ENCODE measurements at places on chromosomes 11 and 22.
A peak's percentile ranks its signal among the peaks of the same experiment; 100 is the strongest.

GRCh38 chr11:63683133-63683991, 2.1 kb downstream of the RTN3 start:
- DNase-seq = no peak

- peak; percentile 93 for DNase-seq
Observed at GRCh38 chr11:65945430-65945911, at the start of gene TSGA10IP. Gene TSGA10IP, plus strand, starts transcription at chr11:65945480. Its CDS starts 196 bp downstream, at chr11:65945676.

GRCh38 chr22:30880181-30880601, 88.4 kb downstream of the MORC2 start:
- DNase-seq = no peak

GRCh38 chr11:763073-763463, 14.2 kb downstream of the GATD1 start:
- peak; percentile 97 for DNase-seq

DNA sequence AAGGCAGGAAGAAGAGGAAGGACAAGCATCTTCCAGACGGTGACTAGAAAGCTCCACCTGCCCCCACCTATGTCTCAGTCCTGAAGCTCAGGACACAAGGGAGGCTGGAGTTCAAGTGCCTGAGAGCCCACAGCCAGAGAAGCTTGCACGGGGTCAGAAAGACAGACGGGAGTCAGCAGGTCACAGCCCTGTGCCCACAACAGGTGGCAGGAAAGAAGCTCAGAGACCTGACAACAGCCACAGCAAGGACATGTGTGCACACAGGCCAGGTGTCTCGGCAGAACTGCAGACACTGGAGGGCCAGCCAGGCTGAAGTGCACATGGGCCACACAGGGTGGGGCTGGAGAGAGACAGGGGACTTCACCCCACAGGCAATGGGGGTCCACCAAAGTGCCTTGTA, 37.2 kb upstream of the MOB2 start:
- no peak for DNase-seq

DNA sequence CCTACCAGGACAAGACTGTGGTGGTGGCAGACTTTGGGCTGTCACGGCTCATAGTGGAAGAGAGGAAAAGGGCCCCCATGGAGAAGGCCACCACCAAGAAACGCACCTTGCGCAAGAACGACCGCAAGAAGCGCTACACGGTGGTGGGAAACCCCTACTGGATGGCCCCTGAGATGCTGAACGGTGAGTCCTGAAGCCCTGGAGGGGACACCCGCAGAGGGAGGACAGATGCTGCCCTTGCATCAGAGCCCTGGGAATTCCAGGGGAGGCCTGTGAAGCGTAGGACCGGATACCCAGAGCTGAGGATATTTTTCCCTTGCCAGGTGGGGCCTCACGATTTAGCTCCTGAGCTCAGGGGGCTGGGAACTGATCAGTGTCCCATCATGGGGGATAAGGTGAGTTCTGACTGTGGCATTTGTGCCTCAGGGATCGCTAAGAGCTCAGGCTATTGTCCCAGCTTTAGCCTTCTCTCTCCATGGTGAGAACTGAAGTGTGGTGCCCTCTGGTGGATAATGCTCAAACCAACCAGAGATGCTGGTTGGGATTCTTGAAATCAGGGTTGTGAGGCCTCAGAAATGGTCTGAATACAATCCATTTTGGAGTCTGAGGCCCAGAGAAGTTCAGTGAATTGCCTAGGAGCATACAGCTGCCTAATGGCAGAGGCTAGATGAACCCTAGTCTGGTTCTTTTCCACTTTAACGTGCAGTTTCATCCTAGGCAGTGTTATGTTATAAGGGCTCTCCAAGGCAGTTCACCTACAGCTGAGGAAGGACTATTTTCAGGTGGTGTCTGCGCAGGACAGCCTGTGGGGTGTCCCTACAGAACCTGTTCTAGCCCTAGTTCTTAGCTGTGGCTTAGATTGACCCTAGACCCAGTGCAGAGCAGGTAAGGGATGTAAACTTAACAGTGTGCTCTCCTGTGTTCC, 19.5 kb downstream of the PIK3IP1 start:
- peak; percentile 81 for DNase-seq

GRCh38 chr11:74427384-74427886, 29.2 kb upstream of the PGM2L1 start:
- no peak for DNase-seq

DNA sequence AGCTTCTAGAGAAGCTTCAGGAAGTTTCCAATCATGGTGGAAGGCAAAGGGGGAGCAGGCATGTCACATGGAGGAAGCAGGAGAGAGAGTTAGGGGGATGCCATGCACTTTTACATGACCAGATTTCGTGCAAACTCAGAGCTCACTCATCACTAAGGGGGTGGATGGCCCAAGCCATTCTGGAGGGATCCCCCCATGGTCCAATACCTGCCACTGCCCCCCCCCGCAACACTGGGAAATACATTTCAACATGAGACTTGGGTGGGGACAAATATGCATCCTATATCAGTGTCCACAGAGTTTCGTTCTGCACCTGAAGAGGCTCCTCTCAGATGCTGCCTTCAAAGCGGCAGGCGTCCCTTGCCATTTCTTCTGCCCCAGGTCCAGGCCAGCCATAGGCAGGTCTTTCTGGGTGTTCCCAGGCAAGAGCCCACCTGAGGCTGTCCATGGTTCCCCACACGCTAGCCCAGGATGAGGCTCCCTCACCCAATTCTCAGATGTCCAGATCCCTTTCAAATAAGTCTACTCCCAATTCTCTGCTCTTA, 1344.3 kb downstream of the TBC1D22A start:
- DNase-seq = no peak

DNA sequence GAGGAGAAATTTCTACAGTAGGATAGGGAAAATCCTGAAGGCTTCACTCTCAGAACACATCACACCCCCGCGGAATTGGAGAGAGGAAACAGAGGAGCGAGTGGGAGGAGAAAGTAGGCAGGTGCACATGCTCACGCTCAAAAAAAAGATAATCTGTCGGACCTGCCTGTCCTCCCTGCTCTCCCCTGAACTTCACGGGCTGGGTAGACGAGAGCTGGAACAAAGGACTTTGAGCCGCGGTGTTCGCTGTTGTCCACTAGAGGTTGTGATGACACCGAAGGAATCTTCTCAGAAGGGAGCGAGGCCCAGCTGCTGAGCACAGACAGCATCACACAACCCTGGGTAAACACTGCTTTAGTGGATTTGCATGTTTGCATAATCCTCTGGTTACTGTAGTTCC, 5.0 kb downstream of the SEZ6L start:
- DNase-seq = peak; percentile 66

DNA sequence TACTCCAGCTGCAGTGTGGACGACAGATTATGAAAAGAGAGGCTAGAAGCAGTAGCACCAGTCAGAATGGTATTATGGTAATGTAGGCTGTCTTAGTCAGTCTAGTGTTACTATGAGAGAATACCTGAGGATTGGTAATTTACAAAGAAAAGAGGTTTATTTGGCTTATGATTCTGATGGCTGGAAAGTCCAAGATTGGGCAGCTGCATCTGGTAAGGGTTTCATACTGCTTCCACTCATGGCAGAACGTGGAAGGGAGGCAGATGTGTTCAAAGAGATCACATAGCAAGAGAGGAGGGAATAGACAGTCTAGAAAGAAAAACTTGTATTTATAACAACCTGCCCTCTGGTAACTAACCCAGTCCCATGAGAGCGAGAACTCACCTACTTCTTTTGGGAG, 77.3 kb upstream of the NAV2 start:
- no peak for DNase-seq

DNA sequence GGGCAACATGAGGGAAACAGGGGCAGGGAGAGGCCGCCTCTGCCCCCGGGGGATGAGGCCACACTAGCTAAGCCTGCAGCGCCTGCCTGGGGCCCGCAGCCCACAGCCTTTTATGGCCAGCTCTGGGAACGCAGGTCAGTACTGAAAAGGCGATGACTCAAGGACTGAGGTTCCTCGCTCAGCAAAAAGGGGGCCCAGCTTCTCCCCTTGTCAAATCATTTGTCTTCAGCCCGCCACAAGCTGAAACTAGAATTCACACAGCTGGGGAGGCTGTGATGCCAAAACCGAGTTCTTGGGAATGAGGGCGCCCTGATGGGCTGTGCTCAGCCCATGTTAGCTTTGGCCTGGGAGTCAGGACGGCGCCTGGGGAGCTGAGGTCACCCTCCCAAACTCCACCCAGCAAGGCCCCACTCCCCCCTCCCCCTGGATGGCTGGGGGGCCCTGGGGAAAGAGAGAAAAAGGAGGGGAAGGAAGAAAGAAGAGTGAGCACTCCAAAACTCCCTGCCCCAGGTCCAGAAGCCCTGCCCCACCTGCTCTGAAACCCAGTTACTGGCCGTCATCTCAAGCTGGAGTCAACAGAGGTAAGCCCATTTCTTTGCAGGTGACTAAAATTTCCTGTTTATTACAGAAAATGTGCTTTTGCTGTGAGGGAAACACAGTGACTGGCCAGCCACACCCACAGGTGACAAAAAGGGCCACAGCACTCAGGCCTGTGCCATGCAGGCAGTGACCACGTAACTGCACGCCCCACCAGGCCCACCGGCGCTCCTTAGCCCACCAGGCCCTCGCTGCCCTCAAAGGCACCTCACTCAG, 13.7 kb downstream of the EHD1 start:
- peak; percentile 78 for DNase-seq

GRCh38 chr11:117417342-117417741, 89.7 kb downstream of the CEP164 start:
- DNase-seq = no peak

GRCh38 chr11:375065-376025, 6.0 kb downstream of the B4GALNT4 start:
- peak; percentile 61 for DNase-seq
